ENCODE measurements at places on chromosomes 5 and 9.
A peak's percentile ranks its signal among the peaks of the same experiment; 100 is the strongest.

- DNase-seq, result no peak
These were observed 6.5 kb downstream of the TLE1 start for GRCh38 chr9:81682797-81683196.

GRCh38 chr5:100913298-100913697, 10.2 kb upstream of the ST8SIA4 start:
- DNase-seq, result no peak

DNA sequence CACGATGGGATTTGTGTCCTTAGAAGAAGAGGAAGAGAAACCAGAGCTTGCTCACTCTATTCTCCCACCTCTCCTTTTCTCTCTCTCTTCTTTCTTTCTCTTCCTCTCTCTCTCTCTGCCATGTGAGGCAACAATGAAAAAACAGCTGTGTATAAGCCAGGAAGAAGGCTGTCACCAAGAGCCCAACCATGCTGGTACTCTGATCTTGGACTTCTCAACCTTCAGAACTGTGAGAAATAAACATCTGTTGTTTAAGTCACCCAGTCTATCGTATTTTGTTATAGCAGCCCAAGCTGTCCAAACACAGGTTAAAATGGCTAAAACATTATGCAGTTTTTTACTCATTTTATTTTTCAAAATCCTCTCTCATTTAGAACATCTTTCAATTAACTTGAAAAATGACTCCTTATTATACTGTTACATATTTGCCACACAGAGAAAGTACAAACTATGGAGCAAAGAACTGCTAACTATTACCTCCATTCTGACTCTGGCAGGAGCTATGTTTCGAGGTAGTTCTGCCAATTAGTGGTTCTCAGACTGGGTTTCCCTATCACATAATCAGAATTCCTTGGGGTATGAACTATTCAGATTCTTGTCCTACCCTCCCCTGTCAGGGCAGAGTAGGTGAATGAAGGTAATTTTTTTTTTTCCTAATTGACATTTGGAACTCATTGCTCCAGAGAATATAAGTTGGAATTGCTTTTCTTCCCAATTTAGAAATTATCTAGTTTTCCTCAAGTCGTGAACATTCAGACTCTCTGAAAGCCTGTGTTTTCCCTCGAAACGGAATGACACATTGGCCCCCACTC, 434.6 kb downstream of the ENC1 start:
- no peak for DNase-seq

- DNase-seq, result no peak
These were observed 10.5 kb downstream of the ELOVL7 start for GRCh38 chr5:60833520-60833919.

DNA sequence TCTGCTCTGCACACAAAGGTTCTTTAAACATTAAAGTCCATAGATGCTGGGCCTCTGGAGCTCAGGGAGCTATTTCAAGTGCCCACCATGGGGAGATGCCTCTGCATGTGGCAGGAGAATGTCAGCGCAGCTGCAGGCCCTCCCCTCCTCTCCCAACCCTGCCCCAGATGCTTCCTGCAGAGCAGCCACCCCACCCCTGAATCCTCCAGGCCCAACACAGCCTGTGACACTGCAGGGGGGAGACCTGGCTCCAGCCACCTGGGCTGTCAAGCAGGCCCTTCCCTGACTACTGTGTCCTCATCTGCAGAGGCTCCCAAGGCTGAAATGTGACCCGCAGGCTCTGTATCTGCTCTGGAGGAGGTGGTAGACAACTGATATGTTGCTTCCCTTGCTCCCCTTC, 213.9 kb downstream of the GABBR2 start:
- DNase-seq, result no peak

- no peak for DNase-seq
These were observed 19.9 kb upstream of the SLC6A3 start for GRCh38 chr5:1465117-1465516.

DNA sequence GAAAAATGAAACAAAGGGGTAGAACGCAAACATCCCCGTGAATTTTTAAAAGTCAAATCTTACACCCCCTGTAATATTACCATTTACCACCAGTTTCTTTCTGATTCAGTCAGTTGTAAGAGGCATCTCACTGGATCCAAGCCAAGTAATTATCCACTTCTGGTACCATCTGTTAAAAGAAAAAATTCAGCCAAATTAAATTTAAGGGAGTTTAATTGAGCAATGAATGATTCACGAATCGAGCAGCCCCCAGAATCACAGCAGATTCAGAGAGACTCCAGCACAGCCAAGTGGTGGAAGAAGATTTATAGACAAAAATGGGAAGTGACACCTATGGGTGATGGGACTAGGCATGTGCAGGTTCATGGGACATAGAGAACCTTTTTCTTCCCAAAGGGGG, 29.9 kb upstream of the MTMR12 start:
- DNase-seq, result no peak

DNA sequence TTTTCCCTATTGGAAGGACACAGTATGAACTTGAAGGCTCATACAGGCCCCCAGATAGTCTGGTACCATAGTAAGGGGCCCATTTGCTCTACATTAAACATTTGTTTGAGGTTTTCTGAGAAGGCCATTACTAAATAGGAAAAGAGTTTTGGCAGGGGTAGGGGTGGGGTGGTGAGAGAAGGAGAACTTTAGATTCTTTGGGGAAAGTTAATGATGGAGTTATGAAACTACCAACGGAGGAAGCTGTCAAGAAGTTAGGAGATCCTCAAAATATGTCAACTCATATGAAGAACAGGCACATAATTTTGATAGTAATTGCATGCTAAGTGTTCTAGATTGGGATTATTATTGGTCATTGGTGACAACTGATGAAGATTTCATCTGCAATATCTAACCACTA, 114.7 kb downstream of the TAF11L14 start:
- DNase-seq, result no peak

- DNase-seq, result no peak
These were observed 6.8 kb upstream of the FCHSD1 start for GRCh38 chr5:141657937-141658545.

DNA sequence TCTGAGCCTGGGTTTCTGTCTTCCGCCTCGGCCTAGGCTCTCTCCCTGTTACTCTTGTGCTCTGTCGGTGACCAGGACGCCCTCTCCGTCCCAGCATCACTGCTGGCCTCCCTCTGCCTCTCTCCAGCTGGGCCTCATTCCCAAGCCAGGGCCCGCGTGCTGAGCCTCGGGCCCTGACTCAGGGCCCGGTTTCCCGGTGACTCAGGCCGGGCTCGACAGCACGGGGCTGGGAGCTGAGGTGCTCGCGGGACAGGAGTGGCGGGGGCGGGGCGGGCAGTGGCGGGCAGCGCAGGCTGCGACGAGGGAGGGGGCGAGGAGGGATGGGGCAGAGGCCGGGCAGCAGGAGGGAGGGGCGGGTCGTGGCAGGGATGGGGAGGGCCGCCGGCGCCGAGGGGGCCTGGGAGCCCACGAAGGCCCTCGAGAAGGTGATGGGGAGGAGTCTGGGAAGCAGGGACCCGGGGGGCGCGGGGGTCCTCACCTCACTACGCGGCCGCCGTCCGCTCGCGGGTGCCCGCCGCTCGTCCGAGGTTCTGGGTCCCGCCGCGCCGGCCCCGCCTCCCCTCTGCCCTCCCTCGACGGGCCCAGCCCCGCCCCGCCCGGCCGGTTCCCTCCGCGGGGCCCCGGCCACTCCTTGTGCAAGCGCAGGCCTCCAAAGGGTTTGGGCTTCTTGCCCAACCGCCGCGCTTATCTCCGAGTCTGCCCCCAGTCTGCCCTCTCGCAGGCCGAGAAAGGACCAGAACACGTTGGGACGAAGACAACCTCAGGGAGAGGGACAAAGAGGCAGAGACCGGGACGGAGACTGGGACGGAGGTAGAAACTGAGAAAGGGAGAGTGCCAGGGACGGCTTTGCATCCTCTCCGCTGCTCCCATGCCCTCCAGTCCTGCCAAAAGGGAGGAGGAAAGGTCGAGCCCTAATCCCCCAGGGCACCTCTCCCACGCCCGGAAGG, at the start of gene ARAP3:
TSS of gene ARAP3 (minus strand) at position 536 of the 947 bp plus-strand sequence. CDS start 1,744 bp downstream, outside the sequence.
- peak; percentile 89 for DNase-seq

DNA sequence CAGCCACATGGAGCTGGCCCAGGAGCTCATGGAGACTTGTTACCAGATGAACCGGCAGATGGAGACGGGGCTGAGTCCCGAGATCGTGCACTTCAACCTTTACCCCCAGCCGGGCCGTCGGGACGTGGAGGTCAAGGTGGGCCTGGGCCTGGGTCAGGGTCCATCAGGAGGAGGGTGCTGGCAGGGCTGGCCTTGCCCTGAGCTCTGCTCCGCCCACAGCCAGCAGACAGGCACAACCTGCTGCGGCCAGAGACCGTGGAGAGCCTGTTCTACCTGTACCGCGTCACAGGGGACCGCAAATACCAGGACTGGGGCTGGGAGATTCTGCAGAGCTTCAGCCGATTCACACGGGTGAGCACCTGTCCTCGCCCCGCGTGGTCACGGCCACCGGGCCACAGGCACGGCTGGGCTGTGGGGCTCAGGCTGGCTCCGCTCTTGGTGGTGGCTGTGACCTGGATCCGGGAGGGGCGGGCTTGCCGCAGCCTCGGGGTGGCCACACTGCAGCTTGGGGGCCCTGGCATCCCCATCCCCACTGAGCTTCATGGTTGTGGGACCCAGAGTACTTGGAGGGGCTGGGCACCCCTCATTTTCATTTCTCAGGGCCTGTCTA, 7.1 kb downstream of the DPP7 start:
- DNase-seq, result no peak

- DNase-seq, result no peak
These were observed 131.3 kb downstream of the GLIS3 start for GRCh38 chr9:4168526-4168925.

DNA sequence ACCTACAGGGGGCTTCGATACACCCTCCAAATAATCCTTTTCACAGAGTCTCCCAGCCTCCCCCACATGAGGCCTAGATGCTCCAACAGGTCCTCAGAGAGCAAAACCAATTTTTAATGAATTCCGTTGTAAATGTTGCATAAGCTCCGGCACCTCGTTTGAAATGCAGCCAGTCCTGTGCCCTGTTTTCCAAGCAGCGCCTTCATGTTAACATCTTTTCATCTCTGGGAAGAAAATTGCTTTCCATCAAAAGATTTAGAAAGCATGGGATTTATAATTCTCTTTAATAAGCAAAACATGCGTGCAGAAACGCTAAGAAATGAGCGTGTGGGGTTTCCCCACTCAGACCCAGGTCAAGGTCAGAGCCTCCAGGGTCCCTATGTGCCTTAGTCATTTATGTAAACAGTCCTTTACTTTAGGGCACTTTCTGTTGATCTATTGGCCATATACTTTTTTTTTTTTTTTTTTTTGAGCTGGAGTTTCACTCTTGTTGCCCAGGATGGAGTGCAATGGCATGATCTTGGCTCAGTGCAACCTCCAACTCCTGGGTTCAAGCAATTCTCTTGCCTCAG, 177.5 kb upstream of the S1PR3 start:
- no peak for DNase-seq

GRCh38 chr5:135489466-135490244, 37.5 kb upstream of the TIFAB start:
- no peak for DNase-seq

- no peak for DNase-seq
These were observed 2.6 kb downstream of the FABP6 start for GRCh38 chr5:160231783-160232342.

DNA sequence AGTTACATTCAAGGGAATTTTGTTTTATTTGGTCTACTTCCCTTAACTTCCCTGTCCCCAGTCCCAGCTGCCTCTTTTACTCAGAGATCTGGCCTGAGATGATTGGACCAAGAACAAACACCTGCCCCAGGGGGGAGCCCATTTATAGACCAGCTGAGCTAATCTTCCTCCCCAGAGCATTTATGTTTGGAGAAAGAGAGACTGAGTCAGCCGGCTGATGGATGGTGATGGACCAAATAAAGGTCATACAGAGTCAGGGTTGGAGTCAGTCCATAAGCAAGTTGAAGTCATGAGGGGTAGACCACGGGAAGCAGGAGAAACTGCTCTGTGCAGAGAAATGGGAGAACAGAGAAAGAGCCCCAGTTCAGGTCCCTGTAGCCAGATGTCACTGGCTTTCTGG, 77.7 kb downstream of the TMEM174 start:
- DNase-seq, result no peak

GRCh38 chr9:69078581-69078980, 43.0 kb downstream of the FXN start:
- DNase-seq, result peak; percentile 91

DNA sequence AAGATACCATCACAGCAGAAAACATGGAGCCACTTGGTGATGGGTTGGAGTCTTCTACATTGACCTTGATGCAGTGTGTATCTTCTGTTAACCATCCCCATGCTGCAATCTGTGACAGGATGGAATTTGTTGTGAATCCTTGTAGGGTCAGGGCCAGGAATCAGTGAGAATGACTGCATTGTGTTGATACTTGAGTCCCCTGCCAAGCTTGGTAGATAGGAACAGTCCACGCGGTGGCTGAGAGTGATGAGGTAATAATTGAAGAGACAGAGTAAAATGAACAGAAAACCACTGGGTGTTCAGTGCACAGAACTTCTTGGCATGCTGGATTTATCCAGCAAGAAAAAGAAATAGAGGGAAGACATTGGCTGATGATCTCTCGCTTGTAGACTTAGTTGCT, 217.5 kb downstream of the MAN2A1 start:
- DNase-seq, result no peak

DNA sequence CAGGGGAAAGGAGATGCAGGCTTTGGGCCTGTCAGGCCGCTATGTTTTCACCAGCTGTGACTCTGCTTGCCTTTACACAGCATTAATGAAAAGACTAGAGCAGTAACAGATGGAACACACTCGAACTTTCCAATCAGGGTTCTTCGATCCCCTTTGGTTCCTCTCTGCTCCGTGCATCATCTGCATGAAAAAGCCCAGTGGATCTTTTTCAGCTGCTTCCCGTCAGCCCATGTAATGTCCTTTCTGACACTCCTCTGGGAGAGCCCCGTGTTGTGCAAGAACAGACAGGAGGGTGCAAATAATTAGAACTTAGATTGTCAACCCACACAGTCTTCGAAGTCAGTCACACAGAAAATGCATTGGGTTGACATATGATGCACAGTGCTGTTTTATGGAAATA, 448.9 kb upstream of the ZNF462 start:
- DNase-seq, result no peak

- DNase-seq, result peak; percentile 99
These were observed at the start of gene RAB14 for GRCh38 chr9:121201738-121202533. RAB14 (minus strand) TSS chr9:121201869; CDS start chr9:121193412, 8,457 bp downstream.

- no peak for DNase-seq
These were observed 36.2 kb downstream of the TNFSF15 start for GRCh38 chr9:114769624-114770023.

DNA sequence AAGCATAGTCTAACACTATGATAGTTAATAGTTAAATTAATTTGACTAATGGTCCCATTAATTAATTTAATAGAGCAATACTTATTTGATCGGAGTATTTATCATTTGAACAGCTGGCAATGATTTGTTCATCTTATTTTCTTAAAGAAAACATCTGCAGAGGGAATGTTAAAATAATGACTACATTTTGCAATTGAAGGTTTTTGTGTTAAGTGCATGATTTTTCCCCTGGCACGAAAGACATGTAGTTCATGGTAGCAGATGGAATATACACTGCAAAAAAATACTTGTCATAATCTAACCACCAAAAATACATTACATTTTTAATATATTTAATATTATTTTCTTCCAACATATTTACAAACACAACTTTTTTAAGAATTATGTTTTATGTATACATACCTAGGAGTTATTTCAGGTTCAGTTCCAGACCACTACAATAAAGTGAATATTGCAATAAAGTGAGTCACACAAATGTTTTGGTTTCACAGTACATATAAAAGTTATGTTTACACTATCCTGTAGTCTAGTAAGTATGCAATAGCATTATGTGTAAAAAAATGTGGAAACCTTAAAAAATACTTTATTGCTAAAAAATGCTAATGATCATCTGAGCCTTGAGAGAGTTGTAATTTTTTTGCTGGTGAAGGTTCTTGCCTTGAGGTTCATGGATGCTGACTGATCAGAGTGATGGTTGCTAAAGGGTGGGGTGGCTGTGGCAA, 292.6 kb upstream of the DAB2 start:
- DNase-seq, result no peak

Measured in coronary artery (tissue), 2 donors.